ENCODE measurements at places on chromosomes 2 and 18. TPM values are rescaled to one million over a fixed set of nuclear protein-coding genes. Genes with fewer than 3 reads are reported as not detected.
A peak's percentile ranks its signal among the peaks of the same experiment; 100 is the strongest.

GRCh38 chr2:98876741-98877140 is 59.3 kb downstream of the CRACDL start:
- no peaks in the 10 kb centered on the region for H3K4me1 ChIP-seq
- H3K4me3 ChIP-seq, result no peak overlapping the region
- H3K36me3 ChIP-seq, result no peaks in the 10 kb centered on the region
- H3K27me3 ChIP-seq, result no peaks in the 10 kb centered on the region
- DNase-seq, result no peak

GRCh38 chr18:76264876-76265250 is 230.2 kb downstream of the ZNF516 start:
- no peaks in the 10 kb centered on the region for H3K36me3 ChIP-seq
- H3K27ac ChIP-seq, result no peak overlapping the region
- no peaks in the 10 kb centered on the region for H3K27me3 ChIP-seq
- no peaks in the 10 kb centered on the region for H3K4me1 ChIP-seq

DNA sequence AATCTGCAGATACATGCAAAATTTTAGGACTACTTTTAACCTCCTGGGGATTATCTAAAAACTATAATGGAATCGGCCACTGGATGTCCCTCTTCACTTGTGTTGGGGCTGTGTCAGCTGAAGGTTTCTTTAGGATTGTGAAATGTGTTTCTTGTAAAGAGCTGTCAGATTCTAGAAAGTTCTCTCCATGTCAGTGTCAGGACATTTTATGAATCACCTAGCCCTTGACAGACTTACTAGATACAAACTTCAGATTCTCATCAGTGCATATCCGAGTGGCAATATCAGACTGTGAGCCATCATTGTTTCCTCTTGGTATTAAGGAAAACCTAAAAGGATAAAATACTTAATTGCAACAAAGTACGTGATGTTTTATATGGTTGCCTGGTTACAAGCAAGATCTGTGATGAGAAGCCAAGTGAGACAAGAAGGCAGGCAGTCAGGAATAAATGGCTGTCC is 107.3 kb downstream of the CPS1 start:
- H3K27me3 ChIP-seq, result no peaks in the 10 kb centered on the region
- no peak for DNase-seq
- H3K27ac ChIP-seq, result no peak overlapping the region
- no peaks in the 10 kb centered on the region for H3K36me3 ChIP-seq
- no peak overlapping the region for H3K4me3 ChIP-seq
- no peaks in the 10 kb centered on the region for H3K4me1 ChIP-seq

- DNase-seq, result no peak
- H3K4me1 ChIP-seq, result no peaks in the 10 kb centered on the region
- no peak overlapping the region for H3K4me3 ChIP-seq
- no peak overlapping the region for H3K27ac ChIP-seq
Observed at GRCh38 chr2:132980304-132980703, 310.3 kb upstream of the LYPD1 start.

DNA sequence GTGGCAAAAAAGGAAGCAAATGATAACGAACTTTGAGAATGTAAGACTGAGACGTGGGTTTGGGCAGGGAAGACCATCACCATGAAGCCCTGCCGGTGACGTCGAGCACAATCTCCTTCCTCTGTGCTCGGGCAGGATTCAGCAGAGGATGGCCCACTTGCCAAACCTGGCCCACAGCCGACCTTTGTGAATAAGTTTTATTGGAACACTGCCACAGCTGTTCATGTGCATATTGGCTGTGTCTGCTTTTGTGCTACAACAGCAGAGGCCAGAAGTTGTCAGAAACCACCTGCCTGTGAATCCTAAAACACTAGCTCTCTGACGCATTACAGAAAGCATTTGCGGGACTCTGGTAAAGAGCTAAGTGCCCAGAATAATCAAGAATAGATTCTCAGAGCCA is 223.9 kb downstream of the MYT1L start:
- no peak overlapping the region for H3K4me3 ChIP-seq
- H3K4me1 ChIP-seq, result no peaks in the 10 kb centered on the region
- H3K27me3 ChIP-seq, result no peaks in the 10 kb centered on the region
- DNase-seq, result no peak

DNA sequence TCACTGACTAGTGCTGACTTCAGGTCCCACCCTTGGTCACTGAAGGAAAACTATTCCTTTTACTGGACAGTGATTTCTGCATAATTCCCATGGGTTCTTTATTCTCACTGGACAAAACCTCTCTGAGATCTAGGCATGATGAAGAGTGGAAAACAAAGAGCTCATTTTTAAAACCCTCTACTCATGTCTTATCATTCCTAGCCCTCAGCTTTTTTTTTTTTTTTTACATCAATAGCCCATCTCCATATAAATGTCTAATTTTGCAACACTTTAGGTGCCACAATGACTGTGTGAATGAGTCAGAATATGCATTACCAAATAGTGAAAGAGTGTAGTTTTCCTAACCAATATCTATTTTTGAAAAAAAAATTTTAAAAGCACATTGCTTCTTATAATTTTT is 74.8 kb downstream of the TCF4 start:
- H3K4me3 ChIP-seq, result no peak overlapping the region
- peaks cover 20% of the 10 kb centered on the region for H3K4me1 ChIP-seq
- no peak overlapping the region for H3K27ac ChIP-seq

GRCh38 chr2:38105922-38106321 is 30.0 kb upstream of the CYP1B1 start:
- DNase-seq, result no peak
- peak overlapping the region; percentile 26 for H3K27ac ChIP-seq
- no peaks in the 10 kb centered on the region for H3K27me3 ChIP-seq
- H3K36me3 ChIP-seq, result no peaks in the 10 kb centered on the region
- H3K4me1 ChIP-seq, result peaks cover 12% of the 10 kb centered on the region

DNA sequence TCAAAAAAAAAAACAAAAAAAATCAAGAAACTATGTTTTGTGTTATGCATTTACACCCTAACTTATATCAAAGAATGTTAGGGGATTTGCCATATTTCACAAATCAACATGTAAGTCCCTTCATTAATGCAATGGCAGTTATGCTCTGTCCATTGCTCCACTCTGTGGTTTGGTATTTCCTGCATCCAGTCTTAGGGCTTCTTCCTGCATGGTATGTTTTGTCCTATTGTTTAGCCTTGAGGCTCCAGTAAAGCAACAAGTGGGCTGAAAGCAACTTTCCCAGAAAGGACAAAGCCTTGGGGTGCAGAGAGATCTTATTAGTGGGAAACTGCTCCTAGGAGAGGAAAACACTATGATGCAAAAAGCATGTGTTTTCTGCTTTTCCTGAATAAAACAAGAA is 474.1 kb downstream of the IRS1 start:
- H3K4me1 ChIP-seq, result no peaks in the 10 kb centered on the region
- DNase-seq, result no peak
- no peaks in the 10 kb centered on the region for H3K36me3 ChIP-seq
- no peaks in the 10 kb centered on the region for H3K27me3 ChIP-seq
- no peak overlapping the region for H3K27ac ChIP-seq

- no peak overlapping the region for H3K27ac ChIP-seq
- no peaks in the 10 kb centered on the region for H3K27me3 ChIP-seq
- DNase-seq, result no peak
Observed at GRCh38 chr2:11514081-11514730, 19.6 kb upstream of the GREB1 start.

DNA sequence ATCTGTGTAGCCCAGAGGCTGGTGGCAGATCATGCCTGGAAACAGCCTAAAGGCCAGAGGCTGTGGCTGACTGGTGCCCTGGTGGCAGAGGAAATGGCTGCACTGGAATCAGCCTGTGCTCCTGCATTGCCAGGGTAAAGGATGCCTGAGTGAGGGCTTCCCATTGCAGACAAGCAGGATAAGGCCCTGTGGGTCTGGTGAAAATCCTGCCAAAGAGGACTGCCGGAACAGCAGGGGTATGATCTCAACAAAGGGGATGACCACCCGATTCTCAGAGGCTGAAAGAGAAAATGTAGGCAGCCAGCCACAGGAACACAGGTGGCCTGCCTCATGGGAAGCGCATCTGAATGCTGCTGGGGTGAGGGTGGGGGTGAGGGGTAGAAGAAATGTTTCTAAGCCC is 48.2 kb downstream of the FBXO48 start:
- H3K27me3 ChIP-seq, result no peaks in the 10 kb centered on the region
- DNase-seq, result no peak
- H3K27ac ChIP-seq, result no peak overlapping the region
- H3K4me1 ChIP-seq, result no peaks in the 10 kb centered on the region

GRCh38 chr18:48931680-48932461 is 18.9 kb downstream of the SMAD7 start:
- peak overlapping the region; percentile 86 for H3K27ac ChIP-seq
- peaks cover 100% of the 10 kb centered on the region for H3K4me1 ChIP-seq
- no peaks in the 10 kb centered on the region for H3K36me3 ChIP-seq
- H3K4me3 ChIP-seq, result peak overlapping the region; percentile 62
- DNase-seq, result no peak

DNA sequence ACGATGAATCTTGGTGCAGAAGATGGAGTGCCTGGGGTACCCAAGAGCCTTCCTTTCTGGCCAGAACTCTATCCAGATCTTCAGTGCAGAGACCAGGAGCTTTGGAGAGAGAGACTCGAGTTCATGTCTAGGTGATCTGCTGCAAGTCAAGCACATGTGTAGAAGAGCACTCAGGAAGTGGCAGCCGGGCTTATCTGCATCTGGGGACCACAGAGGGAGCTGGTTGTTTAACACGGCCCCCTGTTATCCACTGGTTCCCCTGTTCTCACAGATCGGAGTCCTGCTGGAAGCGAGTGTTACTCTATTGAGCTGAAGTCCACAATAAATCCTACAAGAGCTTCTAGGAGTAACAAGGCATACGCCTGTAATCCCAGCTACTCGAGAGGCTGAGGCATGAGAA is 128.3 kb downstream of the ACOXL start:
- H3K4me3 ChIP-seq, result no peak overlapping the region
- H3K36me3 ChIP-seq, result no peaks in the 10 kb centered on the region
- H3K27me3 ChIP-seq, result no peaks in the 10 kb centered on the region
- DNase-seq, result no peak

Gene ANKAR
- 31.5 TPM for total RNA-seq

Gene ATP8B1
- 68.7 TPM for total RNA-seq

Measured in thoracic aorta (tissue), 2 donors.